ENCODE measurements at places on chromosomes 3 and 15. TPM values are rescaled to one million over a fixed set of nuclear protein-coding genes. Genes with fewer than 3 reads are reported as not detected.

DNA sequence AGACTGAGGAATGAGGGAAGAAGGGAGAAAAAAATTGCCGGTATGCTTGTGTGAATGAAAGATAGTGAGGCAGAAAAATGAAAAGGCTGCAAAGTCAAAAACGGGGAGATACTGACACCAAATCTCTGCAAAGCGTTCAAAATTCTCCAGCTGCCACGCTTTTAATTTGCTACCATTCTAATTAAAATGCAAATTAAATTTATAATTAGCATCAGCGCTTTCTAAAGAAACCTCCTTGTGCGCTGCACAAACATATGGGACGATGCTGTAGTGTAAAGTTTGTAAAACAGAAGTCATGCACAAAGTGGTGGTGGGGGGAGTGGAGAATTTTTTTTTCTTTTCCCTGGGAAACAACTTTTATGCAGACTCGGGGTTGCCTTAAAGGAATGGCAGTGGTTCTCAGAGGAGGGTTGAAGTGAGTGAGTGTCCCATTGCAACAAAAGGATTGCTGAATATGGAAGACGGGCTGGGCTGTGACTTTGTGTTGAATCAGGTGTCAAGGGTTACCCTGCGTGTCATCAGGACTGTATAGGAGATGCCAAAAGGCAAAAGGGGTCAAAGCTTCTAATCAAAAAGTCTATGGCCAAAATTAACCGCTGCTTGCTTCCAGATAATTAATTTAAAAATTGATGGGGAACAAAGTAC lies 472.2 kb downstream of the NR2F2 start:
- H3K27me3 ChIP-seq: no peaks in the 10 kb centered on the region
- H3K4me3 ChIP-seq: no peak overlapping the region
- no peaks in the 10 kb centered on the region for H3K36me3 ChIP-seq
- DNase-seq: no peak

GRCh38 chr3:31129241-31129640 lies 234.8 kb upstream of the GADL1 start:
- DNase-seq: no peak
- no peaks in the 10 kb centered on the region for H3K36me3 ChIP-seq
- H3K4me3 ChIP-seq: no peak overlapping the region

- H3K36me3 ChIP-seq: no peaks in the 10 kb centered on the region
- no peak overlapping the region for H3K4me3 ChIP-seq
- no peak overlapping the region for H3K27ac ChIP-seq
- no peak for DNase-seq
Observed at GRCh38 chr3:111809186-111809585, 49.9 kb upstream of the PHLDB2 start.

DNA sequence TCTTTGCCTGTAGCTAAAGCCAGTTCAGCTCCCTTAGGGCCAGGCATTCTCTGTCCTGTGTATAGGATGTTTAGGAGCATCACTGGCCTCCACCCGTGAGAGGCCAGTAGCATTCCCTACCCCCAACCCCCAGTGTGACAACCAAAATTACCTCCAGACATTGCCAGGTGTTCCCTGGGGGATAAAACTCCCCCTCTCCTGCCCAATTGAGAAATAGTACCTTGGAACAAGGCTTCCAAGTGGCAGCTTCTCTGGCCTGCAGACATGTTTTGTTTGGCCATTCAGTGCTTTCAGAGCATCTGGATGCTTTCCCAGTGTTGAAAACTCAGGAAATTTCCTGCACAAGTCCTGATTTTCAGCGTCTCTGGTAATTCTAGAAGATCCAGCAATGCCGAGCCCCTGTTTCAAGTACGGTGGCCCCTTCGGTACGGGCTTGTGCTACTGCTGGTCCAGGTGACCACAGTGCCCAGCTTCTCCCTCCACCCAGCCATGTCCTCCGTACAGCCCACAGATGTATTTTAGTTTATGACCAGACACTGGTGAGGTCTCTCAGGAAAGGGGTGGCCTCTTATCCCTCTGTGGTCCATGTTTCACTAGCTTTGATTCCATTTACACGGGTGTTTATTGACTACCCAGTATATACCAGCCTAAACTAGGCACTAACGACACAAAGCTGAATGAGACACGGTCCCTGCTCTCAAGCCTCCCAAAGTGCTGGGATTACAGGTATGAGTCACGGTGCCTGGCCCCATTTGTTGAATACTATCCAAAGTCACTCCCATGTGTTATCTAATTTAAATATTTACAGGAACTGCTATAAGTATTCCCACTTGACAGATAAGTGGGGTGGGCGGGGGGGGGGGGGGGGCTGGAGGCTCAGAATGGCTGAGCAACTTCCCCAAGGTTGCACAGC lies 125.4 kb upstream of the RAD18 start:
- no peaks in the 10 kb centered on the region for H3K27me3 ChIP-seq
- peak; percentile 78 for DNase-seq
- no peaks in the 10 kb centered on the region for H3K4me1 ChIP-seq
- no peaks in the 10 kb centered on the region for H3K36me3 ChIP-seq
- no peak overlapping the region for H3K4me3 ChIP-seq

NLGN1 gene
- total RNA-seq: 10.9 TPM

- H3K4me1 ChIP-seq: peaks cover 19% of the 10 kb centered on the region
- H3K36me3 ChIP-seq: no peaks in the 10 kb centered on the region
- peaks cover 29% of the 10 kb centered on the region for H3K27me3 ChIP-seq
- no peak for DNase-seq
- H3K27ac ChIP-seq: no peak overlapping the region
- no peak overlapping the region for H3K4me3 ChIP-seq
Observed at GRCh38 chr15:70159713-70160009, 61.9 kb upstream of the TLE3 start.

DNA sequence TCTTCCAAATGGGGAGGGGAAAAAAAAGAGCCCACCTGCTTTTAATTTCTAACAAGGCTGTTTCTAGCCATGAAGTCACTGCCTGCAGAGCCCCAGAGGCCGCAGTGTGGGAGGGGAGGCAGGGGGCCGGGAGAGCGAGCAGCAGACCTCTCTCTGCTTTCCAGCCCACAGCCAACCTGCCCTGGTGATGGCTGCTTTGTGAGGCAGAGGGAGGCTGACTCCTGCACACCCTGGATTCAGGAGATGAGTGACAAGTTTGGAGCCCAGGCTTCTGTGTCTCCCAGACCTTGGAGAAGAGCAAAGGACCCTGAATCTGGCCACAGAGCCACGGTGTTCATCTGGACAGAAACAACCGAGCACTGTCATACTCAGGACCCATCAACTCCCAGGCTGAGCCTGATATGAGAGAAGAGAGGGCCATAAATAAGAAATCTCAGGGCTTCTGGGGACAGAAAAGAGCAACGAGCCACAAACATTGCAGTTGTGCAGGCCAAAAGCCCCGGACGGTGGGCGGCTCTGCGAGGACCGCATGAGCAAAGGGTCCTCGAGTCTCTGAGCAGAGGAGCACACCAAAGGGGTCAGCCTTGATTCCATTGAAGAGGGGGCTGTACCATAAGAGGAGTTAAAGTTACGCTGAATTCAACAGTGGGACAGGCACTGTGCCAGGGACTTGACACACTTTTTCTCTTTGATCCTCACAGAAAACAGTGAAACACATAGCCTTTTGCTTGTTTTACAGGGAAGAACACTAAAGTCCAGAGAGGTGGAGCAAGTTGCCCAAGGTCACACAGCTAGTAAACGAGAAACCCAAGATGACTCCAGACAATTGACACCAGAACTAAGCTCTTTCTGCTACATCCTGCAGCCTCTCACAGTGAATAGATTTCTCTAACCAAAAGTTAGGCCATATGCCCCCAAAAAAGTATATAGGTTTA lies 97.2 kb downstream of the SEMA5B start:
- no peak overlapping the region for H3K4me3 ChIP-seq
- H3K27ac ChIP-seq: no peak overlapping the region
- DNase-seq: no peak

DNA sequence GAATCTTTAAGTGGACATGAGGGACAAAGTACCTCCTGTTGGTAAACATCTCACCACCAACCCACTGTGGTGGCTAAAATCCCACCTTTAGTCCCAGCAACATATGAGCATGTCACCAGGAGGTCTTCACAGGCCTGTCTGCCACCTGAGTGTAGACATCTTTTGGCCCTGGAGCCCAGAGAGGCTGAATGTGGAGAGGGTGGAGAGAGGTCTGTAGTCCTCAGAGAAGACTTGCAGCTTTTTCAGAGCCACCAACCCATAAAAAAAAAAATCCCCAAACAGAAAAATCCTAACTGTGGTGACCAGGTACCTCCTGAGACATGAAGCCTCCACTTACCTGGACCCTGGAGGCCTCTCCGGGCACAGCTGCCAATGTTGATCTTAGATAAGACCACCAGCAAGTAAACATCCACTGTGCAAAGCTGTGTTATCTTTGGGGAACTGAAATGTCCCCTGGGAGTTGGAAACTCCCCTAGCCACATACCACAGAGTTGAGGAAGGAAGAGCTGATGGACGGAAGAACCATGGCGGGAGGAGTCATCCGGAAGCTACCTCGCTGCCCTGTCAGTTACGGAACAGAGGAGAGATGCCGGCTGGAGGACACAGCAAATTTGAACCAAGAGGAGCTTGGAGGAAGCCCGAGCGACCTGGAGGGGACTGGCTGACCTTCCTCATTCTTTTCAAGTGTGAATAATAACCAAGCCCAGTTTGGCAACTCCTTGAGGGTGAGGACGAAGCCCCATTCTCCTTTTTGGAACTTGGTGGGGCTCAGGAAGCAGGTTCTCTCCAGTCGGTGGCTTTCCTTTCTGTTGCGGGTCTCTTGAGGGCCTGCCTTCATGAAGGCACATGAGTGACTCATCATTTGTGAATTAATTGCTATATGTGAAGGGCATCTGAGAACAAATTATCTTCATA lies at the start of gene GHRL:
Gene GHRL (minus strand): TSS at position 443 of the 915 bp plus-strand sequence. CDS start 2,767 bp downstream, outside the sequence.
- peak; percentile 53 for DNase-seq
- H3K27ac ChIP-seq: no peak within 1 kb of the TSS
- no peaks in the 10 kb centered on the region for H3K4me1 ChIP-seq
- H3K4me3 ChIP-seq: no peak within 1 kb of the TSS
- no peaks in the 10 kb centered on the region for H3K27me3 ChIP-seq
- H3K36me3 ChIP-seq: peaks cover 4% of the 10 kb centered on the region

PGBD4 gene
- 1.7 TPM for total RNA-seq

GRCh38 chr3:56810577-56811545 lies 9.1 kb upstream of the ARHGEF3 start:
- no peak overlapping the region for H3K4me3 ChIP-seq
- H3K27me3 ChIP-seq: no peaks in the 10 kb centered on the region
- H3K27ac ChIP-seq: no peak overlapping the region
- H3K36me3 ChIP-seq: no peaks in the 10 kb centered on the region
- DNase-seq: no peak

DNA sequence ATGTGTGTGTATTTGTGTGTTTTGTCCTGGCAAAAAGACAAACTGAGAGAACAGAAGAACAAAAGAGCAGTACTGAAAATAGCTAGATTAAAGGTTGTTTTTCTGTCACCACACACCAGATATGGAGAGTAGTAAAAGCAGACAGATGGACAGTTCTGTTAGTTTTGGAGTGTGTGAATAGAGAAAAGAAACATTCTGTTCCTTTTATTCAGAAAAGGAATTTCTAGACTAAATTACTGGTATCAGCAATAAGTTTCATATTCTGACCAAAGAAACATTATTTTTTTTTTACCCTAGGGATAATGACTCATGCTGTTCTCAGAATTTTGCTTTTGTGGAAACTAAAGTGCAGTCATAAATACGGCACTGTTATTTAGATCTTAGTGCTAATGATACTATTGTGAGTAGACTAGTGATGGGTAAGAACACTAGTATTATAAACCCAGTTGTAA lies 32.9 kb downstream of the PIK3CA start:
- H3K27ac ChIP-seq: no peak overlapping the region
- no peak for DNase-seq
- H3K27me3 ChIP-seq: no peaks in the 10 kb centered on the region
- H3K4me1 ChIP-seq: peaks cover 18% of the 10 kb centered on the region
- no peak overlapping the region for H3K4me3 ChIP-seq

GRCh38 chr3:43215663-43216275 lies 70.6 kb upstream of the SNRK start:
- H3K4me3 ChIP-seq: no peak overlapping the region
- no peak overlapping the region for H3K27ac ChIP-seq
- H3K4me1 ChIP-seq: no peaks in the 10 kb centered on the region
- no peak for DNase-seq
- no peaks in the 10 kb centered on the region for H3K36me3 ChIP-seq

DNA sequence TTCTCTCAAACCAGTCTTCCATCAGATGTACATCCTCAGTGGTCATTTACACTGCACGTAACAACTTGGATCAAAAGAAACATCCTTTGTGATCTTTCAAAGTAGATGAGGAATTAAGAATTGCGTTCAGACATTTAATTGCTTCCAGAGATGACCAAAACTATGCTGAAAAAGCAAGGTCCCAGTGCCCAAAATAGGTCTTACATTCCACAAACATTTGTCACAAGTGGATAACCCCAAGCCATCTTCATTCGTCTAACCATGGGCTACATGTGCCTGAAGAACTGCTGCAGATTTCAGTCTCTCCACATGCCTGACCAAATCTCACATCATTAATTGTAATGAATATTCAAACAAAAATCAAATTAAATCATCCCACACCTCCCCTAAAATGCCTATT lies 273.6 kb downstream of the SHOX2 start:
- no peak for DNase-seq
- H3K36me3 ChIP-seq: no peaks in the 10 kb centered on the region
- H3K4me1 ChIP-seq: peaks cover 9% of the 10 kb centered on the region

DNA sequence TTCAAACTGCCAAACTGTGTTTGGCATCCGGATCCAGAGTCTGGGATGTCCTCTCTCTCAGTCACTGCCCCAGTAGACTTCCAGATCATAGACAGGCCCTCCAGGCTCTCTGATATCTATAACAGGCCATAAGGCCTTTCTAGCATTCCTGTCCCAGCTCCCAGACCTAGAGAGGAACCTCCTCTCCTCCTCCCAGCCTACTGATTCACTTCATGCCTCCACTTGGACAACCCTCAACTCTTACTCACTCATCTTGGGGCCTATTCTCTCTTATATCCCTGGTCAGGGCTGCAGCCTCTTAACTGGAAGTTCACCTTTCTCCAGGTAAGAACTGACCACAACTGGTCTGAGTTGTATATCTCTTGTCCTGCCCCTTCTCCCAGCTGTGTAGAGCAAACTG lies 253.7 kb upstream of the TRIM42 start:
- H3K27ac ChIP-seq: peak overlapping the region; percentile 95
- no peaks in the 10 kb centered on the region for H3K27me3 ChIP-seq
- no peak overlapping the region for H3K4me3 ChIP-seq
- peaks cover 42% of the 10 kb centered on the region for H3K4me1 ChIP-seq

DNA sequence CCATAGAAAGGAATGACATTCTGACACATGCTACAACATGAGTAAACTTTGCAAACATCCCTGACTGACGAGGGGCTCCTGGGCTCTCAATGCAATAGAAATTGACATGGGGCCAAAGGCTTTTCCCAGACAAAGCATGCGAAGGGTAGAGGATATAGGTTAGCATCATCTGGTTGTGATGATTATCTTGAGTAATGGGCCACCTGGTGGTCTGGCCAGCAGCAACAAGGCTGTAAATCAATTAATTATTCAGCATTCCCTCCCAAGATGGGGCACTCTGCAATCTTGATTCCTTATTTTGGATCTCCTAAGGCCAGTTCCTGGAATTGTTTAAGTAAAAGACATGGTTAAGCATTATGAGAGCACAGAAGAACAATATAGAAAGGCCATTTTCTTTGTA lies 99.2 kb downstream of the AGBL1 start:
- no peak overlapping the region for H3K4me3 ChIP-seq
- no peaks in the 10 kb centered on the region for H3K4me1 ChIP-seq
- H3K27ac ChIP-seq: no peak overlapping the region
- H3K27me3 ChIP-seq: no peaks in the 10 kb centered on the region

TLR9 gene
- total RNA-seq: not detected
